ENCODE measurements at places on chromosomes 5 and 9.
A peak's percentile ranks its signal among the peaks of the same experiment; 100 is the strongest.

- DNase-seq, result no peak
Observed at GRCh38 chr9:133572821-133573361, 36.3 kb downstream of the FAM163B start.

DNA sequence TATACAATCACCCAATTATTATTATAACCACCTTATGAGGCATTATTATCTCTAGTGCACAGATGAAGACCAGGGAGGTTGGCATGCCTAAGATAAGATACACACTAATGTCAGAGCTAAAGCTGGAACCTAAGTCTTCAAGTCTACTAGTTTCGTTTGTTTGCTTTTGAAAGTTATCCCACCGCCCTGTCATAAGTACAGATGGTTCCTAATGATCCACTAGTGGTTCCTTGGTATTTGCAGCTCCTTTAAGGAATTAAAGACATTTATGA, 14.1 kb downstream of the NDUFA8 start:
- no peak for DNase-seq

- no peak for DNase-seq
Observed at GRCh38 chr9:133709015-133709611, 29.0 kb downstream of the SARDH start.

- no peak for DNase-seq
Observed at GRCh38 chr5:32545102-32545800, 40.1 kb upstream of the SUB1 start.

DNA sequence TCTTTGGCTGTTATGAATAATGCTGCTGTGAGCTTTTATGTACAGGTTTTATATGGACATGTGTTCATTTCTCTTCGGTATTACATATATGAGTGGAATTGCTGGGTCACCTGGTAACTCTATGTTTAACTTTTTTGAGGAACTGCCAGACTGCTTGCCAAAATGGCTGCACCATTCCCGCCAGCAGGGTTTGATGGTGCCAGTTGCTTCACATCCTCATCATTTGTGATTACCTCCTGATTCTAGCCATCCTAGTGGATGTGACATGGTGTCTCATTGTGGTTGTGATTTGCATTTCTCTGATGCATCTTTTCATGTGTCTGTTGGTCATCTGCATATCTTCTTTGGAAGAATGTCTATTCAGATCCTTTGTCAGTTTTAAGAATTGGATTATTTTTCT, 10.7 kb downstream of the NANS start:
- no peak for DNase-seq

DNA sequence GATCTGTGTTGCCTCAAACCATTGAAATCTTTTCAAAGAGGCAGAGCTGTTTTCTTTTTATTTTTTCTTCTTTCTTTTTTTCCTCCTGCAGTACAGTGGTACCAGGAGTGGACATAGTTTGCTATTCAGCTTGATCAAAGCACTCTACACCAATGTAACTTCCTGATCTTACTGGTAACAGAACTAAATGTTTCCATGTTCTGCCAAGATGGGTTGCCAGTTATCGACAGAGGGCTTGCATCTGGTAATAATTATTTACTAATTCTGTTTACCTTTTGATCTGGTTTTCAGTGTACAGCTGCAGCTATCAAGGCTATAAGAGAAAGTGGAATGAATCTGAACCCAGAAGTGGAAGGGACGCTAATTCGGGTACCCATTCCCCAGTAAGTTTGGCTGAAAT, 26.8 kb downstream of the MRRF start:
- DNase-seq, result no peak

- no peak for DNase-seq
Observed at GRCh38 chr9:6904371-6904770, 146.6 kb downstream of the KDM4C start.

- no peak for DNase-seq
Observed at GRCh38 chr9:36188212-36188611, 2.5 kb upstream of the CLTA start.

GRCh38 chr9:108093773-108094675, 604.5 kb upstream of the KLF4 start:
- no peak for DNase-seq

DNA sequence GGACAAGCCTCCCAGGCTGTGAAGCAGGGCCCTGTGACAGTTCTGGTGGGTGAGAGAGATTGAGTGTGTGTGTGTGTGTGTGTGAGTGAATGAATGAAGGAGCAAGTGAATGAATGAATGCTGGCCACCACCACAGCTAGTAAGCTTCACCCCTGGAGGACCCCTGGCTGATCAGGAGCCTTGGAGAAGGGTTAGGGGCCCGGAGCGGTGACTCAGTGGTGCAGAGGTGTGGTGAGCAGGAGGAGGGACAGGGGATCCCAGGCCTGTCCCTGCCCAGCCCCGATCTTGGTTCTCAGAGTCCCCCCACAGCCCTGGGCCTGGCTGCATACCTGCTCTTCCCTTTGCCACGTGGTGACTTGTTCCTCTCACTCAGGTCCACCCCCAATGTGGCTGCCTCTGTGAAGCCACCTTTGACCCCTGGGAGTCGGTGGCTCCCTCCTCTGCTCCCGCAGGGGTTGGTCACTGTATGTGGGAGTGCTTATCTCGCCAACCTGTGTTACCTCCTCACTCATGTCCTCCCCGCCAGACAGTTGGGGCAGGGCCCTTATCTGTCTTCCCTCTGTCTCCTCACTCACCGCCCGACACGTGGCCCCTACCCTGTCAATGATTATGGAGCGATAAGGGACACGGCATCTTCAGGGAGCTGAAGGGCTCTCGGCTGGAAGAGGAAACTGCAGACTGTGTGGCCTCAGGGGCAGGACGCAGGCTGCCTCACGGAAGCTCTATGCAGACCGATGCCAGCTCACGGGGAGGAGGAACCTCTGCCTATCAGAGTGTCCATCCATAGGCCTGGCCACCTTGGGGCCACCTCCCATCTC, 99.9 kb upstream of the PITX1 start:
- no peak for DNase-seq

- DNase-seq, result no peak
Observed at GRCh38 chr5:95995962-95996489, 34.4 kb upstream of the ELL2 start.

GRCh38 chr5:122219436-122220166, 90.3 kb downstream of the ZNF474 start:
- DNase-seq, result peak; percentile 10

DNA sequence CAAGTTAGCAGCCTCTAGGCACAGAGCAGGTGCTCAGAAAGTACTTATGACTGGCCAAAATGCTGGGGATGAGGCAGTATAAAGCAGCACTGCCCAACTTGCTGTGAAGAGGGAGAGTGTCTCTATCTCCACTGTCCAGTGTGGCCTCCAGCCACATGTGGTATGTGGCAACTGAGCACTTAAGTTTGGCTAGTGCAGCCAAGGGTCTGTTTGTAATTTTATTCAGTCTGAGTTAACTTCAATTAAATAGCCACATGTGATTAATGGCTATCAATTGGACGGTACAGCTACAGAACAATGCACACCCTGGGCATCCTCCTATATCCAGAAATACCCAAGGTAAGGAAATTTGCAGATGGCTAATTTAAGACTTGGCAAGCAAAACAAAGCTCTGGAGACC, 26.9 kb downstream of the ROR2 start:
- DNase-seq, result no peak

DNA sequence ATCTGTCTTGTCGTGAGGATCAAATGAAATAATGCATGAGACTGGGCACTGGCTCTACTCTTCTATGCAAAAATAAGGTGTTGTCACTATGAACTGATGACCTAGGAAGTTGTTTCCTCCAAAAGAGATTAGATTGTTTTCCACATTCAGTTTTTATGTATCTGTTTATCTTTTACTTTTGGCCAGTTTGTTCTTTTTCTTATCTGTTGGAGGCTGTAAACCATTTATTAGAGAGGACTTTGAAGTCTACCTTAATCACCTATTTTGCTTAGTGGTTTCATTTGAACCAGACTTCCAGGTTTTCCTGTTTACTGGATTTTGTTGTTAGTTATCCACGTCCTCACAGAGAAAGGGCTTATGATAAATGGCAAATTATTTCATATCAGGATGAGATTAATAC, 21.5 kb upstream of the GDA start:
- no peak for DNase-seq

- no peak for DNase-seq
Observed at GRCh38 chr9:79237861-79238260, 333.9 kb upstream of the TLE4 start.

- no peak for DNase-seq
Observed at GRCh38 chr5:9852671-9853070, 222.5 kb upstream of the TAS2R1 start.

DNA sequence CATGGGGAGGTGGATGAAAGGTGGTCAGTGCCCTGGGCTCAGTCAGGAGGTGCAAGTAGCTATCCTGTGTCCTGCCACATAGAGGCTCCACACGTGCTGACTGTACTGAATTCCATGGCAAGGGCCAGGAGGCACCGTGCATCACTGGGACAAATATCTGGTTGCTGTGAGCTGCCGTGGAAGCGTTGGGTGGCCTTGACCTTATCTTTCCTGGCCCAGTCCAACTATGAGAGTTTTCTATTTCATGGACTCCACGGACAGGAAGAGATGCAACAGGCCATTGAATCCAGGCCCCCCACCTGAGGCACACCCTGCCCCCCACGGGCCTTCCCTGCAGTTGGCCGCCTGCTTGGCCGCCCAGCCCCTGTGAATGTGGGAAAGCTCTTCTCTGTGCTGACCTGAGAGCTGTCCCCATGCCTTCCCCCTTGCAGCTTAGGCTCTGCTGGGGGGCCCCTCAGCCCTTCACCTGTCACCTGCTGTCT, 1.7 kb downstream of the GRHPR start:
- no peak for DNase-seq

DNA sequence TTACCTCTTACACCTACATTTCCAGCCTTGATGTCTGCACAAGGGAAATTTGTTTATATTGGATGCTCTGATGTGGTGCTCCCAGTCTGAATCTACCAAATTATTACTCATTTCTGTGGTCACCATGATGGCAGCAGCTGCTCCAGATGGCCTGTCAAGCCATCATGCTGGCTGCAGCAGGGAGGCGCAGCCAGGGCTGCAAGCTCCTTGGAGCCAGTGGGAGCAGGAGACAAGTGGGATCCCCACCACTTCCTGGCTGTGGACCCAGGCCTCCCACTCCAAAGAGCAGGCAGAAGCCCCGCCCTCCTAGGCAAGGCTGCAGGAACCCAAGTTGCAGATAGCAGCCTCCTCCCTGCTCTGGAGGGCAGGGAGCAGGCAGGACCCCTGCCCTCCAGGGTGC, 241.1 kb upstream of the ATP10B start:
- no peak for DNase-seq

DNA sequence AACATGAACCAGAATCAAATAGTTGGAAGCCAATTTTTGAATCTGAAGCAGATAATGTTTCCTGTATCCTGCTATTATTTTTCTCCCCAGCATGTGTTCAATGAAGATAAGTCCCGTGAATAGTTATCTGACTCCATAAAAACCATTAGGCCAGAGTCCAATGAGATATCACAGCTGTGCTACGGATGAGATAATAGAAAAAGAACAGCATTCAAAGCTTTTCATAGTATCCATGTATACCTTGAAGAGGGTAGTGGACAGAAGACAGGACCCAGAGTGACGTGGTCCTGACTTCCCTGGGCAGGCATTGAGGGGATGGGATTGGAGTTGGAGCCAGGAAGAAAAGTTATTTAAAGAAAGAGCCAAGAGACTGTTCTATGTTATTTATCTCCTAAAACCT, 50.7 kb upstream of the C6 start:
- no peak for DNase-seq

DNA sequence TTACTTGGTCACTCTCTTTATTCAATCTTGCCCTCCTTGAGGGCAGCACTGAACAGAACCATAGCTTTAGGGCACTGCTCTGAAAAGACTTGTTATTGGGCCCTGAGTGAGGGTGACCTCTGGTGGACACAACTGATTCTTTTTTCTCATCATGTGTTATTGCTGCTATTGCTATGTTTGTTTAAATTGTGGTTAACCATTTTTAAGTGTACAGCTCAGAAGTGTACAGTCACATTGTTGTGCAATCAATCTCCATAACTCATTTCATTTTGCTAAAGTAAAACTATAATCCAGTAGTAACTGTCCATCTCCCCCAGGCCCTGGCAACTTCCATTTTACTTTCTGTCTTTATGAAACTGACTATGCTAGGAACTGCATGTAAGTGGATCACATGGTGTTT, 351.1 kb upstream of the RIOK2 start:
- peak; percentile 90 for DNase-seq

DNA sequence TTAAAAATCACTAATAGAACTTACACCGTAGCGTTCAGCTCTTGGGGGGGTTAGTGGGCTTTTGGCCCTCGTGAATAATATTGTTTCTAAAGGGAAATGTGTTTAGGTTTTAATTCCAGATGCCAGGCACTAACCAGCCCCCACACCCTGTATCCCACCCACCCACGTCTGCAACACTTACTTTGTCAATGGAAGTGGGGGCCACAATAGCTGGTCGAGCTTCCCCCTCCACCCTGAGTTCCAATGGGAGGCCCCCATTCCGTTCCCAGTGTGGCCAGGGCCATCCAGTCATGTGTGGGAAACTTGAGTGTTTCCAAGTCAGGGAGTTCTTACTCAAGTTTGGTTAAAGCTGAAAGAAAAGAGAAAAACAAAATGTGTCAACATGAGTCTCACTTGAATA, 271.4 kb downstream of the ENC1 start:
- DNase-seq, result no peak

DNA sequence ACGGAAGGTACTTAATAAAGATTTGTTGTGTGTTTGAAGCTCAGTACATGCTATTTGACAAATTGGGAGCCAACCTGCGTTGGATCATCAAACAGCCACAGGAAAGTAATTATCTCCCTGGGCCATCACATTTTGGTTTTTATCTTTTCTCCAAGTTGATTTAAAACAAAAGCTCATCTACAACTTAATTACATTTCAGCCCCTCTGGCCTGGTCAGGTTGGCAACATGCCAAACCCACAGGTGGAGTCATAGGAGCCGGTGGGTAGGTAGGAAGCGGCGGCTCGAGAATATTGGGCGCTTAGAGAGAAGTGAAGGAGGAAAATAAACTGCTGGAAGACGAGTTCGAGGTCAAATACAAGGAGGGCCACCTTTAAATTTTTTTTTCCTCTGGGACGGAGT, 64.9 kb upstream of the FANCC start:
- no peak for DNase-seq

DNA sequence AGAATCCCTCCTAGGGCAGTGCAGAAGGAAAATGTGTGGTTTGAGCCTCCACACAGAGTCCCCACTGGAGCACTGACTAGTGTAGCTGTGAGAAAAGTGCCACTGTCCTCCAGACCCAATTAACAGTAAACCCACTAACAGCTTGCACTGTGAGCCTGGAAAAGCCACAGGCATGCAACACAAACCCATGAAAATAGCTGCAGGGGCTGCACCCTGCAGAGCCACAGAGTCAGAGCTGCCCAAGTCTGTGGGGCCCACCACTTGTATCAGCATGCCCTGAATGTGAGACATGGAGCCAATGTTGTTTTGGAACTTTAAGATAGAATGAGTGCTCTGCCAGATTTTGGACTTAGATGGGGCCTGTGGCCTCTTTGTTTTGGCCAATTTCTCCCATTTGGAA, 119.8 kb upstream of the CDH9 start:
- no peak for DNase-seq

All from mesenchymal stem cell (in vitro differentiated cells and primary cell).